ENCODE measurements at places on chromosomes 3 and 15. TPM values are rescaled to one million over a fixed set of nuclear protein-coding genes. Genes with fewer than 3 reads are reported as not detected.

DNA sequence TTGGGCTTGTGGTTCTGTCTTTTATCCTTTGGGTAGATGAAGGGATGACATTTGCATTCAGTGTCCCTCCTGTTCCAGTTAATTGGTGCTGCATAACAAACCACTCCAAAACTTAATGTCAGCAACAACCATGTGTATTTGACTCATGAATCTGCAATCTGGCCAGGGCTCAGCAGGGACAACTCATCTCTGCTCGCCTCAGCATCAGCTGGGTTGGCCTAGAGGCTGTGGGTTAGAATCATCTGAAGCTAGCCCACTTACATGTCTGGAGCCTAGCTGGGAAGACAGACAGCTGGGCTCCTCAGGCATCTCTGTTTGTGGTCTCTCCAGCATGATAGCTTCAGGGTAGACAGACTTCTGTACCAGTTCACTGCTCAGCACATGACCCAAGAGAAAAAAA lies 92.0 kb downstream of the TMEM108 start:
- no peak for DNase-seq

GRCh38 chr3:180284331-180285110 lies 247.8 kb upstream of the PEX5L start:
- no peak for DNase-seq

Gene SLC22A14
- not detected for total RNA-seq

Gene OR5H1
- total RNA-seq: not detected

Gene AMT
- total RNA-seq: 8.3 TPM

Gene CCNB2
- total RNA-seq: 3.5 TPM

Gene XPC
- 61.3 TPM for total RNA-seq

Data from breast epithelium (tissue), 4 donors.